Endothelial cell of coronary artery (primary cell): ENCODE measurements at places on chromosomes 7 and 10. TPM values are rescaled to one million over a fixed set of nuclear protein-coding genes. Genes with fewer than 3 reads are reported as not detected.

Gene NKX1-2
- total RNA-seq: not detected in 2 replicates

Gene C10orf67
- total RNA-seq: not detected in 2 replicates

Gene ST8SIA6
- 0.72 and 2.4 TPM in 2 replicates for total RNA-seq

Gene VWA2
- not detected in 2 replicates for total RNA-seq

Gene H2BK1
- not detected in 2 replicates for total RNA-seq

Gene MEIG1
- not detected in 2 replicates for total RNA-seq

Gene RBM17
- total RNA-seq: 51.0 and 61.2 TPM in 2 replicates

Gene DNAH11
- total RNA-seq: 0.63 and 3.3 TPM in 2 replicates

Gene HOXA9
- 0.81 and 2.1 TPM in 2 replicates for total RNA-seq
